ENCODE measurements at places on chromosomes 12 and 14.
A peak's percentile ranks its signal among the peaks of the same experiment; 100 is the strongest.

- DNase-seq: peak; percentile 50
Measured at GRCh38 chr14:69574263-69574953, at the start of gene CCDC177. Gene CCDC177 (minus strand): TSS chr14:69574871. CDS start chr14:69573622, 1,249 bp downstream.

DNA sequence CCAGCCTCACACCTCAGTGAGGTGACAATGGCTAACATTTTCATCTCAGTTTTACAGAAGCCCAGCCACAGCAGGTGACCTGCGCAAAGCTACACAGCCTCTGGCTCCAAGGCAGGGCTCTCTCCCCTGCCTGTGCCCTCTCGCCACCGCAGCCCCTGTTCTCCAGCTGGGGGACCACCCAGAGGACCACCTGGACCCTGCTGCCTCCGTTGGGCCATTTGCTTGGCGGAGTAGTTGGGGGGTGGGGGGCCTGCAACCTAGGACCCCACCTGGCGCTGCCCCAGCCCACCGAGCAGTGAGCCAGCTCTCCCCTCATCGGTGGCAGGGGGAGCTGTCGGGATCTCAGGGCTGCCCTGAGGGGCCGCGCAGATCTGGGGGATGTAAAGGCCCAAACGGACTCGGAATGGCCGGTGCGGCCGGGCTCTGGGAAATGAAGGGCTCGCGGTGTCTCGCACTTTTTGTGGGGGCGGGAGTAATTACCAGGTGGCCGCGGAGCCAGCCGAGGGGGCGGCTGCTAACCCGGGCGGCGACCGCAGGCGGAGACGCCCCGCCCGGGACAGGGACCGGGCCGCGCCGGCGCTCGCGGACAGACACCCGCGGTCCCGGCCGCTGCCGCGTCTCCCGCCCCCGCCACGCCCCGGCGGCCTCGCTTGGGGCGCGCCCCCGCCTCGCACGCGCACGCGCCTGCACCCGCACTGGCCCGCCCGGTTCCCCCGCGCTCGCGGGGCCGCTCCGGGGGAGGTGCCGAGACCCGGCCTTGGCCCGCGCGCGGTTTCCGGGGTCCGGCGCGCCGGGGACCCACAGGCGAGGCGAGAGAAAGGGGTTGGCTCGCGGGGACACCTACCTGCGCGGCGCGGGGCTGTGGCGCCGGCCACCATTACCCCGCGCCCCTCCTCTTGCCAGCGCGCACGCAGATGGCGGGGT lies 8.6 kb upstream of the GPR68 start:
- DNase-seq: peak; percentile 57

- no peak for DNase-seq
Measured at GRCh38 chr14:92135269-92135668, 13.5 kb downstream of the CPSF2 start.

DNA sequence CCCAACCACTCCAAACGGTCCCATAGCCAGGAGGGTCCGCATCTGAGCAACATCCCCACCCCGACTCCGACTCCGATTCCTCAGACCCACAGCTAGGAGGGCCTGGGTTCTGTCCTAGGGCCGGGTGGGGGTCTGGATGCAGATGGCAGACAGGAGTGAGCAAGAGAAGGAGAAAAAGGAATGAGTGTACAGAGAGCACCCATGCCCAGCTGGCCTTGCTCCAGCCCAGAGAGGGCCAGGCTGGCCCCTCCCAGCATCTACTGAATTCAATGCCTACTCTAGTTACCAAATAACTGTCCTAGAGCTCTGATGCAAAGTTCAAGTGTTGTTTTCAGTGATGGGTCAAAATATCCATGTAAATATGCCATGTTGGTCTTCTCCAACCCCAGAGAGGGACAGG lies 40.8 kb downstream of the VDR start:
- no peak for DNase-seq

DNA sequence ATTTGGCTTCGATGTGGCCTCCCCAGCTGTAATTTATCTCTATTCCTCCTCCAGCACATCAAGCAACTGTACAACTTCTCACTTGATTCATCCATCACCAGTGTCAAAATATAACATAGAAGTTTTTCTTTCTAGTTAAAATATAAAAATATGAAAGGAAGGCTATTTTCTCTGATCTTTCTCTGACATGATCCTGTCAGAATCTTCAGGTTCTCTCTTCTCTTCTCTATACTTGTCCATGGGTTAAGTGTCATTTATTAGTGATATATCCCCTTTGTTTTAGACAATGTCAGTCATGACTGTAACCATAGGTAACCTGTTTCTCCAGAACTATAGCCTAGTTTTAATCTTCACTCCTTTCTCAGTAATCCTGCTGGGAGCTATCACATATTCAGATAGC lies 132.5 kb upstream of the G2E3 start:
- no peak for DNase-seq

DNA sequence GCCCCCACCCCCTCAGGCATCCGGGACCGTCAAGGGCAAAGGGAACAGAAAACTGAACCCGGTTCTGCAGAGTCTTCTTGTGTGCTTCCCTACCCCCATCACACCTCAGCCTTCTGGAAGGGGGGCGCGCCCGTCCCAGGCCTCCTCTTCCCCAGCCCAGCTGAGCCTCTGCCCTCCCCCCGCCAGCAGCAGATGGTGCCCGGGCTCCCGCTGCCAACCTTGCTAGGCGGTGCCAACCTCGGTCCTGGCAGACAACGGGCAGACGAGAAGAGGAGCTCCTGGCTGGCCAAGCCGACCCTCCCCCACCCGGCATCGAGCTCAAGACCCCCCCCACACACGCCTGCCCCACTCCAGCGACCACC lies 8.7 kb downstream of the STAC3 start:
- DNase-seq: no peak
